ENCODE measurements at places on chromosomes 1 and 21. TPM values are rescaled to one million over a fixed set of nuclear protein-coding genes. Genes with fewer than 3 reads are reported as not detected.
A peak's percentile ranks its signal among the peaks of the same experiment; 100 is the strongest.

Gene SLC30A2
- total RNA-seq, result not detected

Gene FAM72D
- total RNA-seq, result 14.7 TPM

DNA sequence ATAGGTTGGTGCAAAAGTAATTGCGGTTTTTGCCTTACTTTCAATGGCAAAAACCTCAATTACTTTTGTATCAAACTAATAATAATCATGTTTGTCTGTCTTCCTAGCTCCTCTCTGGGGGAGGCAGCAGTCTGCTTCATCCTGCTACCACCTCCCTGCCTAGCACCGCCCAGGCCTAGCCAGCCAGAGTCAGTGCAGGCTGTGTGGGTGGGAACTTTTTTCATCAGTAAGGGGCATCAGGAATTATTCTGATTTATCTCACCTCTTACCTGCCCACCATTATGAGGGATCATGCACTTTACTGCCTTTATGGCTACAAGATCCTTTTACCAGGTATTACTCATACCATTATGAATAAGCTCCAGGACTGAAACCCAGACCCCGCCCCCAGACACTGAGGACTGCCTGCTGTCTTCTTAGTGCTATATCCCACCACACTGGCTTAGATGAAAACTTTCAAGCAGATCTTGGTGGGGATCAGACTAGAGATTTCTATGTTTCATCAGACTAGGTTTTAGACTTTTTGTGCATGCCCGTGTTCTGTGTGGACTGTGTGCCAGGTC, 116.4 kb downstream of the PBX1 start:
- peak; percentile 38 for ATAC-seq

GRCh38 chr1:52533713-52534112, 19.2 kb downstream of the TUT4 start:
- ATAC-seq, result no peak

DNA sequence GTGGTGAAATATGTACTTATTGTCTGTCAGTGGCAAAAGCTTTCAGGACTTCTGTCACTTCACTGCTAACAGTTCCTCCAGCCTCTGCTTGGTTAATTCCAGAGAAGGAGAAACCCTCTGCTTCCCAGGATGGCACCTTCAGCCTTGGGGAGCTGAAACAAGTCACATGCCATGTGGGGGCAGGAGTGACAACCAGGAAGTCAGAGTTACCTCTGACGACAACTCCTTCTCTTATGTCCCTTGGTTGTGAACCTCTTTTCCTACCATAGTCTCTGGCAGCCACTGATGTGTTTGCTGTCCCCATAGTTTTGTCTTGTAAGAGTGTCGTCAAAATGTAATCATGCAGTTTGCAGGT, 53.6 kb downstream of the FCRL5 start:
- no peak for ATAC-seq

Gene ERI3
- total RNA-seq, result 30.7 TPM

Gene HIVEP3
- 8.0 TPM for total RNA-seq

- no peak for ATAC-seq
Observed at GRCh38 chr1:156901590-156901900, 8.0 kb downstream of the PEAR1 start.

Gene EMC1
- total RNA-seq, result 51.9 TPM

DNA sequence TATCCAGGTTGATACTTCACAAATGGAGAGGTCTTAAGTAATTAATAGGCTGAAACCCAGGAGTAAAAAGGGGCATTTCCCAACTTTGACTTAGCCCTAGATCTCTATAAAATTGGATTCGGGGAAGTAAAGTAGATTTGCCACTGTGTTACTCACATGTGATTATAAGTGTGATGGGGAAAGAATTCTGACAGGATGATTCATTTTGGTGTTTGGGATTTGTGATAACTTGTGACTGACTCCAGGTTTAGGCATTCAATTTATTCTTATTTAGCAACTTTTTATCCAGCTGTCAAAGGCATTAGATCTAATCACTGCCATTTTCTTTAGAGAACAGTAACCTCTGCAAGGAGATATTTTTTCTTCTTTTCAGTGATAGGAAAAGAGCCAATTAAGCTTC, 175.5 kb downstream of the ASTN1 start:
- ATAC-seq, result no peak

- no peak for ATAC-seq
Observed at GRCh38 chr1:208183977-208184911, 59.9 kb downstream of the PLXNA2 start.

GRCh38 chr1:235735621-235736020, 86.0 kb upstream of the GNG4 start:
- peak; percentile 62 for ATAC-seq

Gene TMEM125
- total RNA-seq, result not detected

Gene IL10
- total RNA-seq, result 3.2 TPM

DNA sequence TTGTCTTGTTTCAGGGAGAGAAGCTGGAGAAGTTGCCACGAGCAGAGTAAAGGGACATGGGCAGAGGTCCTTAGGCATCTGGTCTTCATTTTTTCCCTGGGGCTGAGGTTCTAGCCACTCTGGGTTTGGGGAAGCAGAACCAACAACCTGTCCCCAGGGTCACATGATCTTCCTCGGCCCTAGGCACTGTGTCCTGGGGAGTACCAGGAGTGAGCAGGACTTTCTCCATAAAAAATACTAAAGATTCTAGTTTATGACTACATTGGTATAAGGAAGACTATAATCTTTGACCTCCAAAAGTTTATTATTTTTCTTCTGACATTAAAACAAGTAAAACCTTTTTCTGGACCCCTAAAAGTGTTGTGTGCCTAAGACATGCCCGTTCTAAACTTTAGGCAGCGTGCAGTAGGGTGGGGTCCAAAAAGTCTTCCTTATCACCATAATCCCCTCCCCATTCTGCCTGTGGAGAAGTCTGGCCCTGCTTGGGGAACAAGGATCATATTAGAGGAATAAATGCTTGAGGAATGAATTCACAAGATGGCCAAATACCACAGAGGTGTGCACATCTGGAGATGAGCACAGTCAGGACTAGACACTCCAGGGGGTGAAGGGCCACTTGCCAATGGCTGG, 19.3 kb upstream of the IGSF3 start:
- no peak for ATAC-seq

GRCh38 chr1:87252406-87252805, 76.3 kb upstream of the LMO4 start:
- no peak for ATAC-seq

Gene SPRR1B
- total RNA-seq, result not detected

Gene ST6GALNAC3
- 0.30 TPM for total RNA-seq

DNA sequence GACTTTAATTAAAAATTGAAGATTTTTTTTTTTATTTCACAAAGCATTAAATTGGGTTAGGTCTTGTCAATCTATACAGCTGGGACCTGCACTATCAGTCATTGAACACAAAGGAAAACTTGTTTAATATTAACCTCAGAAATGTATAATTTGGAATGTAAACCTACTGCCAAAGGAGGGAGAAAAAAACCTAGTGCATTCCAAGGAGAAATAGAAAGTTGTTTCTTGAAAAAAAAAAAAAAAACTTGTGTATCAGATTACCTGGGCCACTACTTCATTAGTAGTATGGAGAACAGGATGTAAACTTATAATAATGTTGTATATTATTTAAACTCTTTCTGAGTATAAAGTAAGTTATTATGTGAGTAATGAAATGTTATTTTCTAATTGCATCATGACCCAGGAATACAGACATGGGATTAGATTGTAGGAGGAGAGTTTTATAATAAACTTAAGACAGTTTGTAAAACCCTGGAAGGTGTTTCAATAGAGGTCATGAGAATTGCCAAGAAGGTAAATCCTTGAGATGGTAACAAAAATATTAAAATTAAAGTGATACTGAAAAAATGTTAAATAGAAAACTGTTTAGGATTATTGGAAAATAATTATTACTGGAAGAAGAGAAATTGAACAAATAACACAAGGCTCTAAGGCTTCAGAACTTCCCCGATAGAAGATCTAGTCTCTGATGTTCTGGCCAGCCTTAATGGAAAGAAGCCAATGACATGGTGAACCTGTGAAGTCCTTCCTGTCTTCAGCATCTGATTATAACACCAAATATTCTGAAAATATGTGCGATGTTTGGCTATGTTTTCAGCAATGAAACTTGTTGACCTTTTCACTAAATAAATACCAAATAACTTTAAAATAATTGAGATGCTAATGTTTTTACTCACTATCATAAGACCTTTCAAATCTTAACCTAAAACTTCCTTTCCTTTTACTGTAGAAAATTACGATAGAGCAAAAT, 412.8 kb upstream of the LYPLAL1 start:
- no peak for ATAC-seq

Gene PADI1
- not detected for total RNA-seq

Measured in activated T-helper 17 cell treated with anti-CD3 and anti-CD28 coated beads, Interleukin-2, amount 50 U/mL, for 72 hours (primary cell).